ENCODE measurements at places on chromosomes 16 and 17.

GRCh38 chr17:76556765-76557367, 17.0 kb downstream of the PRCD start:
- peak; percentile 53 for DNase-seq

DNA sequence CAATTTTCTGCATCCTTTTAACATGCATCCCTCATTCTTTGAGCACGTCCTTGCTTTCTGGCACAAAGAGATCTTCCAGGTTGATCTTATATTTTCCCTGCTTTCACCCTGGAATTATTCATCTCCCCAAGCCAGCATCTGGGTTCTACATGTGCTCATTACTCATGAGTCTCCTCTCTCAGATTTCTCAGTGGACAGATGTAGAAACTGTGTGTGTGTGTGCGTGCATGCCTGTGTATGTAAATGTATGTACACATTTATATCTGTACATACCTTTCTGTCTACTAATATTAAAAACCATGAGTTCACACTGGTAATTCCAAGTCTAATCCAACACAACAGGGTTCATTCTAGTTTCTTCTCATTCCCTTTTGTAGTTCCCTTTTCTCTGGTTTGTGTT, 41.9 kb upstream of the NSRP1 start:
- DNase-seq, result no peak

DNA sequence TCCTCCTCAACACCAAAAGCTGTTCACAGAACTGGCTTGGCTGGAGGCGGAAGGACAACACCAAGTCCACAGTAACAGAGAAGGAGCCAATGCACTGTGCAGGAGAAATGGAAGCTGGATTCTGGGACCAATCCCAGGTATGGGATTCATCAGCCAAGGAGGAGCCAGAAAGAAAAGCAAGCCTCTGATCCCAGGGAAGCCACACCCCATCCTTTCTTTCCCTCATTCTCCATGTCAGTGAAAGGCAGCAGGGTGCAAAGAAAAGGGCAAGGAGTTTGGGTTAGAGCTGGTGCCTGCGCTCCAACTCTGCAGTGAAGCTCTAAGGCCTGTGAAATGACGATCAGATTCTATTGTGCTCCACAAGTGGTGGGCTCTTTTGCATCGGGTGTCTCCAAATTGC, 11.0 kb downstream of the DCAKD start:
- no peak for DNase-seq

DNA sequence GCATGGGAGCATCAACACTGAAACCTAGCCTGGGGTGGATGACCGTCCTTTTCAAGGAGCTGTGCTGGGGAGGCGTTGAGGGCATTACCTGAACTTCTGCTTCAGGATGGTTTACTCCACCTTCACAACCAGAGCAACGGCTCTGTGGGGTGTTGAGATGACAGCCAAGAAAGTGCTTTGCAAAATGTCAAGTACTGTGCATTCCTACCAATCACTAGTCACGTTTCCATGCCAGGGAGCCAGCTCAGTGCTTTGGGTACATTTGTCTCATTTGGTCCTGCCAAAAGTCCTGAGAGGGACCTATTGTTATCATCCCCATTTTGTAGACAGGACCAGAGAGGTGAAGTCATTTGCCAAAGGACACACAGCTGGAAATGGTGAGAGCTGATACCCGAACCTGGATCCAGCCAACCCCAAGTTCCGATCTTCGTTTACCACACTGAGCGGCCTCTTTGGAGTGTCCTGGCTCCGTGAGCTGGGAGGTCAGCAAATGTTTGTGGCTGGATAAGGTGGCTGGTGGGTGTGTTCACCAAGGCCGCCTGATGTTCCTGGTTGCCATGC, 61.6 kb downstream of the IRF8 start:
- no peak for DNase-seq

- peak; percentile 55 for DNase-seq
Measured at GRCh38 chr16:10521681-10522274, 58.6 kb downstream of the EMP2 start.

DNA sequence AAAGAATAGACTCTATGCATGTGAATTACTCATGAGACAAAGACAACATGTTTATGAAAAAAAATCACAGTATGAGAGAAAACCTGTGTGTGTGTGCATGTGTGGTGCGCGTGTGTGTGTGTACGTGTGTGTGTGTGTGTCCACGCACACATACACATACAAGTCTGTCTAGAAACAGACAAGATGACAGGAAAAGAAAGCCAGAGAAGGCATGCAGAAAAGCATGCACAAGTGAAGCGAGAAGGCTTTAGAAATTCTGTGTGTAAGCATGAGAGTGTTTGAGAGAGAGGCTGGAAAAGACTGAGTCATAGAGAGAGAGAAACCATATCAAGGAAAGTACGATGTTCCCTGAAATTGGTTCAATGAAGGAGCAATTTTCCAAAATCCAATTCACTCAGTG, 566.4 kb upstream of the C16orf82 start:
- DNase-seq, result no peak

DNA sequence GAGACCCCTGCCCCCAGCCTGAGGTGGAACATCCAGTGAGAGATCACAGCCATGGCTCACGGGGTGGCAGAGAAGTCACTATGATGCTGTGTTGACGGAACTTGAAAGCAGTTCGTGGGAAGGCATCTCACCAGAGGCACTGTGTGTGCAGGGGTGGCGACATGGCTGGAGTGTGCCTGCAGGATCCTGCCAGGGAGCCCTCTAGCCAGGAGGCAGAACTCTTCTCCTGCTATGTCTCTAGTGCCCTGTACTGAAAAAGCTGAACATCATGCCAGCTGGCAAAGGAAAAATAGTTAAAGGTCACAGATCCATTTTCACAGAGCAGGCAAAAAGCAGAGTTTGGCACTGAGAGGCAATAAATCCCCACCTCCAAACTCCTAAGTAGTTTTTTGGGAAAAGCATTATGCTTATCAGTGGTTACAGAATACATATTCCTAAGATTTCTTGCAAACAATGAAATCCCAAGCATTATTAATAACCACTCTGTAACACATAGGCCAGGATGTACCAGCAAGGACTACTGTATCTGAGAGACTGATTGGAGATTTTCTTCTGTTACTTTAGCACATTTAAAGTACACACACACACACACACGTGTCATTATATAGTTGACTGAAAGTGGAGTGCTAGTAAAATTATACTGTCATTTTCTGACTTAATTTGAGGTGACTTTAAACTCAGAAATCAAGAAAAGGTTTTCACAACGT, 36.8 kb downstream of the TNRC6C start:
- peak; percentile 43 for DNase-seq

DNA sequence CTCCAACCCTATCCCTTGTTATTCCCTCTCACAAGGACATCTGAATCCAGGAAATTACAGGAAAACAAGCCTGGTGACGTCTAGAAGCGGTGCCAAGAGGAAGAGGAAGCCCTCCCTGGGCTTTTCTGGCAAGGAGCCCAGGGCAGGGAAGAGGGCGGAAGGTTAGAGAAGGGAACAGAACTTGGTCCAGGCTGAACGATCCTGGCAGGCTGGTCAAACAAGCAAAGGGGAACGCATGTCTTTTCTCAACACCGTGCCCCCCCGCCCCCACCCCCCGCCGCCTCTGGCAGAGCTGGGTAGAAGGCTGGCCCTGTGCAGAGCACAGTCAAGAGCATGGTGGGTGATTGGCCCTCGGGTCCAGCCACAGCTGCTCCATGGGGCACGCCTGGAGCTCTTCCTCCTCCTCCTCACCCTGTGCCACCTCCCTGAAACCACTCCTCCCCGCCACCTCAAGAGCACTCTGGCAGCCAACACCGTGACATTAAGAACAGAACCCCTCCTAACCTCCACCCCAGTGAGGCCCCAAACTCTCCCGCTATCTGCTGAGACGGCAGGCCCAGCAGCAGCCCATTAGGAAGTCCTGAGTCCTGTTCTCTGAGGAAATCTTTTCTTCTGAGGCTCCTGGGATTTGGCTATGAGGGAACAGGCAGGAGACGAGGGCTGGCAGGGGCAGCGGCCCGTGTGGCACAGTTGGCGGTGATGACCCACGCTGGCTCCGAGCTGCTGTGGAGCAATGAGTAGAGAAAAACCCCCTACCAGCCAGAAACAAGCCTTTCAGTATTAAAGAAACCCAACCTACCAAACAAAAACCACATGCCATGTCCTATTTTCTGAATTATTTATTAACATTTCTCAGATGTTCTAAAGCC, 7.3 kb downstream of the C16orf86 start:
- DNase-seq, result no peak

GRCh38 chr17:73420897-73421296, 109.1 kb upstream of the CDC42EP4 start:
- no peak for DNase-seq

DNA sequence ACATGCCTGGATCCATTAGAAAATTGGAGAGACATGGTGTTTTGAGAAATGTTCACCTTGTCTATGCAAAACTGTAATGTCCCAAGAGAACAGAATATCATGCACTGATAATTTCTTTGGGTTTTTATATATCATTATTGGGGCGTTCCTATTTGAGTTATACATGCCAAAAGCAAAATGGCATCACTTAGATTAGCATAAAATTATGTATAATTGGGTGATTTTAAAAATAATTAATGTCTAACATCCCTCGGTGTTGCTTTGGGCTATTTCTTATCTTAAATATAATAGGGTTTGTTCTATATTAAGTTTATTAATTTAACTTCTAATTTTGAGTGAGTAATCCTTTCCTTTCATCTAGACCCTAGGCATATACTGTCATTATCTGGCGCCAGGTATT, at the start of gene KRT28:
KRT28 (minus strand) TSS at position 101 of the 400 bp plus-strand sequence; CDS start at position 35, 66 bp downstream.
- no peak for DNase-seq

GRCh38 chr16:2777903-2778629, 986 bp upstream of the ELOB start:
- DNase-seq, result peak; percentile 39

- DNase-seq, result no peak
Measured at GRCh38 chr17:11900041-11900476, 97.2 kb downstream of the ZNF18 start.

GRCh38 chr16:10136916-10137315, 45.3 kb downstream of the GRIN2A start:
- no peak for DNase-seq

GRCh38 chr16:11289202-11289601, 8.1 kb upstream of the PRM1 start:
- DNase-seq, result no peak

GRCh38 chr17:11074451-11074850, 166.6 kb upstream of the SHISA6 start:
- no peak for DNase-seq

DNA sequence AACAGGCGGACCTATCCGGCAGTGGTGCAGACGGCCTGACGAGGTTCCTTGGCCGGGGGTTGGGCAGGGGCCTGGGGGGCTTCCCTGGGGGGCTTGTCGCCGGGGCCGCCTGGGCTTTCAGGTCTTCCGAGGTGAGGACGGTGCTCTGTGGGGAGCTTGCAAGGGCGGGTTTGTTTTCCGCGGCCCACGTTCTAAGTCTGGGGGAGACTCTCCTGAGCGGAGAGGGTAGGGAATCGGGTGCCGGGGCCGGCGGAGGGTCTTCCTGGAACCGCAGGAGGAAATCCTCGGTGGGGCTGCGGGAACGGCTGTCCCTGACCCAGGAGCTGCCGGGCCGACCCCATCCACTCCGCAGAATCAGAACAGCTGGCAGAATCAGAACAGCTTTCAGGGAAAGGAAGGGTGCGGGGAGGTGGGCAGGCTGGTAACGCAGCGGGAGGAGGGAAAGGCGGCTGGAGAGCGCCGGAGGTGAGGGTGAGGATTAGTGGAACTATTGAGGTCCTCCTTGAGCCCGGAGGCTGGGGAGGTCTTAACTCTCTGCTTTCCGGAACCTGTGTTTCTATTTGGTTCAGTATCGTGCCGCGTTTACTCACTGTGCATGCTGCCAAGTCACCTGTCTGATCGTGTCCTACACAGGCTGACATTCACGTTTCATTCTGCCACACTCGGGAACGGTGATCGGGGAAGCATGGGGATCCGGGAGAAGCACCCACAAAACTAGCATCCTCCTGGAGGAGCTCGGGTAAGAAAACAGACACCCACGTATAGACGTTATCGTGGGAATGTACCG, 28.9 kb downstream of the CPSF4L start:
- peak; percentile 55 for DNase-seq

- peak; percentile 10 for DNase-seq
Measured at GRCh38 chr17:56678249-56679114, 85.0 kb downstream of the NOG start.

DNA sequence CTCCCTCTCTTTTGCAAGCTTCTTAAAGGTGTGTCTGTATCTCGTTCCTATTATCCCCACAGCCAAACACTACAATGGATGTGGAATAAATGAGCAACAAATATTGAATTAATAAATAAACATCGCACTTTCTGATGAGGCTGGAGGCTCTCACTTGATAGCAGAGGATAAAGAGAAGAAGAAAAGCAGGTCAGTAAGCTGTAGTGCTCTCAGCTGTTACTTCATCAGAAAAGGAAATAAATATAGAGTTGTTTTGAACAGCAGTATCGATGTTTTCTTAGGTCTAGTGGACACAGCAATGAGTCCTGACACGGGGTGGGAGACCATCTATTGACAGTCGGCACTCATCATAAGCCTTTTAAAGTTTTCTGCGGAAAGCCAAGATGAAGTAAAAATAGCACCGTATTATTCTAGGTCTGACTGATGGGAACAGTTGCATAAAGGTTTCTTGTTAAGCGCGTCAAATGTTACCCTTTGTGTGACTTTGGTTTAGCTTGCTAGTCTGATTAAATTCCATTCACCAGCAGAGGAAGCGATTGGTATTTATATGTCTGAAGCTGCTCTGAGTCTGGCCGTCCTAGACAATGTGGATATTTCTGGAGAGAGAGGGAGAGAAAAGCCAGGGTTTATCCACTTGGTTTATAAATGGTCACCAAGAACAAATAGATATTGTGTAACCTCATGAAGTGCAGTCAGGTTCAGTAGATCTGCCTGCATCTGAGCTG, 646.1 kb downstream of the CDH11 start:
- DNase-seq, result no peak

GRCh38 chr17:41061964-41062363, 2.0 kb upstream of the KRTAP2-3 start:
- no peak for DNase-seq

- DNase-seq, result no peak
Measured at GRCh38 chr17:3009411-3009920, 53.9 kb downstream of the OR1D5 start.

DNA sequence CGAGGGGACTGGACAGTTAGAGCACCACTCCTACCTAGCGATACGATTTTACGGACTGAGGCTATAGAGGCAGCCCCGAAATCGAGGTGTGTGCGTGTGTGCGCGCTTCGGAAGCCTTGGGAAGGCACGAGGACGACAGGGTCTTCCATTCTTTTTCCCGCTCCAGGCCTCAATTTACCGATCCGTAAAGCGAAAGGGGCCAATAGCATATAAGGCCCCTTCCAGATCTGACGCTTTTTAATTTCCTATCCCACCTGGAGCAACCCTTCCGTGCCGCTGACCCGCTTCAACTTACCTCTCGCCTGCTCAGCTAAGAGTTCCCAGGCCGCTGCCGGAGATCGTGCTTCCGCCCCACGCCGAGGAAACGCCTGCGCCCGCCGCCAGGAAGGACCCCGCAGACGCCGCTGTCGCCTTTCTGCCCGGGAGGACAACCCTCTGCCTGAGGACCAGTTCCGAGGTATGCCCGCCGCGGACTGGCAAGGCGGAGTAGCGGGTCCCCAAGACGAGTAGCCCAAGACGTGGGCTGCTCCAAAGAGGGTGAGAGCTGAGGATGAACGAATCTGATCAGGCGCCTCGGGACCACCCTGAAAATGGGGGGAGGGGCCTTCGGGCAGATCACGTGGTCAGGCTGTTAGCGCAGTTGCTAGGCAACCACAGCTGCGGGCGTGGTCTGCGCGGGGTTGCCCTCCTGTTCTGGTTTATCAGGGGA, at the start of gene EFTUD2:
EFTUD2 (minus strand) TSS at position 372 of the 709 bp plus-strand sequence. CDS start 4,924 bp downstream, outside the sequence.
- DNase-seq, result peak; percentile 94

Data from activated CD4-positive, alpha-beta memory T cell treated with anti-CD3 and anti-CD28 coated beads for 36 hours (primary cell).